ENCODE measurements at places on chromosomes 3 and 15.

DNA sequence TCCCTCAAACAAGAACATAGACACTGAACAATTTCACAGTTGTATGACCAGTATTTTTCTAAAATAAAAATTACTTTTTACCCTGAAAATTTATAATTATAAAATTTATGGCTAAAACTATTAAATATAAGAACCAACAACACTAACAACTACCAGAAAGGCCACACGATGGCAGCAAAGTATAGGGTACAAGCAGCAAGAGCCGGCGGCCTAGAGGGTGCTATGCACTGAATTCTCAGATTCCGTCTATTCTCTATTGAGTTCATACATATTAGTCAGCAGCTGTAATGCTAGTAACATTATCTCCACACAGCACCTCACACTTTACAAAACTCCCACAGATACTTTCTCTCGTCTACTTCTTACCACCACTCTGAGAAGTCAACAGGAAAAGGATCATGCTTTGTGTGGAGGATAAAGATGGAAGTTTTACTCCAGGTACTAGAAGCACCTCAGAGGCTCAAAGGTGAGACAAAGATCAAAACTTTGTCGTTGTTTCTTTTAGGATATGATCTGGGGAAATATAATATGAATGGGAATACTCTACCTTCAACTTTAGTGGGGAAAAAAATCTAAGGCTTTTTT, 160.5 kb downstream of the FGF12 start:
- peak; percentile 36 for DNase-seq

GRCh38 chr3:169813278-169813677, 574 bp upstream of the LRRC34 start:
- no peak for DNase-seq

DNA sequence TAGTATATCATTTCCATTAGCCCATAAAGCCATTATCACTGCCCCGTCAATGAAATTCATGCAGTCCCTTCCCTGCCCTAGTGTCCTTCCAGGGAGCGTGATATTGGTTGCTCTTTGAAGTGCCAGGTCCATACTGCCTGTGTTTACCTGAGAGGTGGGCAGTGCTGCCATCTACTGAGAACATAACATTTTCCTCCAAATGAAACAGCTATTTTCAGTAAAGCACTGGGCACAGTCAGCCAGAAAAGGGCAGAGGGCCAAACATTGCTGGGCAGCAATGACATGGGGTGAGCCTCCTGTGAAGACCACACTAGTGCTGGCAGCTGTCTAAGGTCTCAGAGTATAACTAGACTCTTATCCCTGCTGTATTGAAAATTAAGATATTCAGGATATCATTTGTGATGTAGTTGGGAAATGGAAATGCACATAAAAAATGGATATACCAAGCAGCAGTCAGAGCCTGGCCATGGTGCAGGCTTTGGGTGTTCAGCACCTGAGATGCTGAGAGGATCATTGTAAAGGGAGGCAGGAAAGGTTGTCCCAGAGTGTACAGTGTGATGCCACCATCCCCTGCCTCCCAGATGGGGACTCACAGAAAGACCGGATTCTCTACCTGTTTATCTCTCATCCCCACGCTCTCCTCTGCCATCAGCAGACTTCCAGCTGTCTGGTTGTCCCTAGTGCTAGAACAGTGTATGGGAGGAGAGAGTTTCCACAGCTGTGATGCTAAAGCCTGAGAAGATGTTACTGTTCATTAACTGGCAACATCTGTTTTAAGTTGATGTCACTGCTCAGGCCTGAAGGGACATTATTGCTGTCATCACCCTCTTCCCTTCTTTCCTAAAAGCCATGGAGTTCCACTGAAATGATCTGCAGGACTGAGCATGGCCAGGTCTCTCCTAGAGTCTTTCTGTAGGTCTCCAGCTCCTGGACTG, 108.8 kb downstream of the ARNT2 start:
- no peak for DNase-seq

GRCh38 chr3:31203960-31204795, 309.7 kb upstream of the GADL1 start:
- DNase-seq: no peak

- no peak for DNase-seq
Measured at GRCh38 chr15:30923429-30923828, 19.7 kb downstream of the FAN1 start.

DNA sequence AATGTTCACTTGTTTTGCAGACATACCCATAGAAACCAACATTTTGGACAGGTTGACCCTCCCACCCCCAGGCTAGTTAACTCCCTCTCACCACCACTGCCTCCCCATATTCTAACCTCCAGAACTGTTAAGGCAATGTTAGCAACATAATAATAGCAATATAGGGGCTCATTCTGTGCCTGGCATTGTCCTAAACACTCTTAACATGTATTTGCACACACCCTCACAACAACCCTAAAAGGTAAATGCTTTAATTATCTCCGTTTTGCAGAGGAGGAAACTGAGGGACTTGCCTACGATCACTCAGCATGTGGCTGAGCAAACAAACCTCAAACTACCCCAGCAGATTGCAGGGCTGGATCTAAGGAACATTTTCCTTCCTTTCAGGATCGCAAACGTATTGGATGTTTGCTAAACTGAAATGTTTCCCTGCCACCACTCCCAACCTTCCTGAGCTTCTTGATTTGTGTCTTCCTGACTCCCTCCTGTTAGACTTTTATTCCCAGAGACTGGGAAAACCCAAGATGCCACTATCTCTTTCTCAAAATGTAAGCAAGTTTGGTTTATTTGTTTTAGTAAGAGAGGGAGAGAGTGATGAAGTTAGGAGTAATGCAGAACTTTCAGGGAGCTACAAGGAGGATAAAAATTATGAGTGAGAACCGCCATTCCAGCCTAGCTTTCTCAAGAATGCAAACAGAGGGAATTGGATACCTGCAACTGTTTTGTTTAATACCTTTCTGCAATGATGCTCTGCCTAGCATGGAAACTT, 1.3 kb downstream of the SCG5 start:
- no peak for DNase-seq

GRCh38 chr15:77208241-77208640, 137.3 kb upstream of the TSPAN3 start:
- DNase-seq: no peak

- no peak for DNase-seq
Measured at GRCh38 chr3:118765636-118766305, 268.9 kb downstream of the IGSF11 start.

Data from thoracic aorta (tissue), 2 donors.